ENCODE measurements at places on chromosomes 11 and 22. TPM values are rescaled to one million over a fixed set of nuclear protein-coding genes. Genes with fewer than 3 reads are reported as not detected.

MUC6 gene
- total RNA-seq, result not detected

MAML2 gene
- 29.4 TPM for total RNA-seq

CAPN1 gene
- 168 TPM for total RNA-seq

TMX2 gene
- total RNA-seq, result 50.5 TPM
